ENCODE measurements at places on chromosomes 4 and X.
A peak's percentile ranks its signal among the peaks of the same experiment; 100 is the strongest.

DNA sequence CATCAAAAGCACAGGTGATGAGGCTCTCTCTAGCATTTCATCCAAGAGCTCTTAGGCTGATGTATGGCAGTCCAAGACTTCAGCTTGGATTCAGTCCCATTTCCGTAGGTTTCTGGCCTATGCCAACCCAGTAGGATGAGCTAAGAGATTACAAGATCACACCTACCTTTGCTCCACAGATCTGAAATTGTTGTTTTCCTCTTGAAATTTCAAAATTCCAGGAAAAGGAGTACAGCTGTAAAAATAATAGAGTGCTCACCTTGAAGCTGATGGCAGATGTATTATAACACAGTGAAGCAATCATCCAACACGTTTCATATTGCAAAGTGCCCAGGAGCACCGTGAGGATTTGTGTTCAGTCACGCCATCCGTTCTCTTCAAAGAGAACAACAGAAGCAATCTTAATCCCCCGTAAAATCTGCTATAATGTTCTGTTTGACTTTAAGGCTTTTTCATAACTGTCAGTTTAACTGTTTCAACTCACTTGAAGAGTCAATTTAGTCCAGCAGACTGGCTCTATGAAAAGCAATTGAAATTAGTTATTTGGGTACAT, 137.5 kb downstream of the CPE start:
- DNase-seq: no peak

DNA sequence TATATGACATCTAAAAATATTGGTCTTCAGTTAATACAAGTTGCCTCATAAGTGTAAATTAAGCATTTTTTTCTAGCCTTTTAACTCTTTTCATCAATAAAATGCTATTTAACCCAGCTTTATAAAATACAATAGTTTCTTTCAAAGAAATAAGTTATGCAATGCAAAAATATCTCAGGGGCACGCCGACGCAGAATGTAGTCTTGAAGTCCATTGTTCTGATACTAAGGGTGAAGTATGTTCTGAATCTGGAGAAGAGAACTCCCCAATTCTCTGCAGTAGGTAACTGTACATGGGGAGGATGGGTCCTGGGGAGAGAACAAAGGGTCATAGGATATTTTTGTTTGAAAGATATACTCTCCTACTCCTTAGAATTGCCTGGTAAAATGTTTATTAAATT, 256.6 kb upstream of the NDST4 start:
- DNase-seq: no peak

GRCh38 chr4:8844976-8845690, 26.5 kb downstream of the HMX1 start:
- no peak for DNase-seq

GRCh38 chr4:25624616-25625015, 31.0 kb upstream of the SLC34A2 start:
- no peak for DNase-seq

DNA sequence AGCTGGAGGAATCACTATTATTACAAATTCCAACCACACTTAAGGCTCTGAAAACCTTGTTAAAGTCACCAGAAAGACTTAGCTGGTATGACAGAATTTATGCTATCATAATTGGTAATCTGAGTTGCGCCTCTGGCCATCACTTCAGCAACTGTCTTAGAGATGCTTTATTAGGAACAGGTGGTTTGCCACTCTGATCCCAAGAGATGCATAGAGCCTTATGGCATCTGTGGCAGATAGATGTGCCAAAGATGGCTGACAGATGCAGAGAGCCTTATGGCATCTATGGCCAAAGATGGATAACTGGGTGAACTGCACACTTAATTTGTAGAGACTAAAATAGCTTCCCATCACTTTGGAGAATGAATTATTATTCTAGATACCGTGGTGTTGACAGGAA, 32.3 kb upstream of the PLAC8 start:
- DNase-seq: no peak

DNA sequence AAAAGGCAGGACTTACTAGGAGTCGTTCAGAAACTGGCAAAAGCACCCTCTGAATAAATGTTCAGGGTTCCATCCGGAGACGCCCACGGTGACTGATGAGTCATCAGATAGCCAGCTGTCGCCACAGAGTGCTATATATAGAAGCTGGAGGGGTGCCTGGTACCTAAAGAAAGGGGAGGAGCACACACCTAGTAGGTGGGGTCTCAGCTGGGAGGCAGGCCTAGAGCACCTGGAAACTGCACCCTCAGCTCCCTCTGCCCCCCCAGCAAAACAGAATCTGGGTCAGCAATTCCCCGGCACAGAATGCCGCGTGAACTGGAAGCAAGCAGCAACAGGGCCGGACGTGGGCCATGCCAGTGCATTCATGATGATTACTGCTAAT, 242.0 kb downstream of the BCOR start:
- peak; percentile 9 for DNase-seq

DNA sequence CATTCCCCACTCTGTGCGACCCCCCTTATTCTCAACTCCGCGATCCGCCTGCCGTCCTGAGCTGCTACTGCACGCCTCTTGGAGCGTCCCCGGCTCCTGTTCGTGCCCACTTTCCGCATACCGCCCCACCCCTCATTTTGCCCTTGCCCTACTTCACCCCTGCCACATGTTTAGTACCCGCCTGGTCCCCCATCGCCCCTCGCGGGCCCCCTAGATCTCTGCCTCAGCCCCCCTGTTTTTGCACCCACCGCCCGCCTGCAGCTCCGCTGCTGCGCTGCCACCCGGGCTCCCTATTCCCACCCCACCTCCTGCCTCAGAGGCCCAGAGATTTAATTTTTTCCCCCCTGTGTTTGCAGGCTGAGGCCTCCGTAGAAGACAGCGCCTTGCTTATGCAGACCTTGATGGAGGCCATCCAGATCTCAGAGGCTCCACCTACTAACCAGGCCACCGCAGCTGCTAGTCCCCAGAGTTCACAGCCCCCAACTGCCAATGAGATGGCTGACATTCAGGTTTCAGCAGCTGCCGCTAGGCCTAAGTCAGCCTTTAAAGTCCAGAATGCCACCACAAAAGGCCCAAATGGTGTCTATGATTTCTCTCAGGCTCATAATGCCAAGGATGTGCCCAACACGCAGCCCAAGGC, 1.4 kb downstream of the MAGED1 start:
- DNase-seq: no peak

DNA sequence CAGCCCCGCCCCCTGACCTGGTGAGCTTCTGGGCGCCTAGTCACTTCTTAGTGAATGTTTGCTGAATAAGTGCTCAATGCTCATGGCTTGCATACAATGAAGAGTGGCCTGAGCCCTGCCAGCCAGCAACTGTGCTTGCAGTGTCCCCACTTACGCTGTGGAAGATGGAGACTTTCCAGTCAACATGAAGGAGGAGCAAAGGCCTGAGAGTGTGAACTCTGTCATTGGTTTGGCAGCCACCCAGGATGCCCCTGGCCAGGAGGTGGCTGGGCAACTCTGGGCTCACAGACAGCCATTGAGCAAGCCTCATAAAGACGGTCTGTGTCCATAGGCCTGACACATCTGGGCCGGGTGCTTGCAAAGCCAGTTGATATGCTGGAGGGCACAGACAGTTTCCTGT, 72.1 kb upstream of the MAMLD1 start:
- no peak for DNase-seq

DNA sequence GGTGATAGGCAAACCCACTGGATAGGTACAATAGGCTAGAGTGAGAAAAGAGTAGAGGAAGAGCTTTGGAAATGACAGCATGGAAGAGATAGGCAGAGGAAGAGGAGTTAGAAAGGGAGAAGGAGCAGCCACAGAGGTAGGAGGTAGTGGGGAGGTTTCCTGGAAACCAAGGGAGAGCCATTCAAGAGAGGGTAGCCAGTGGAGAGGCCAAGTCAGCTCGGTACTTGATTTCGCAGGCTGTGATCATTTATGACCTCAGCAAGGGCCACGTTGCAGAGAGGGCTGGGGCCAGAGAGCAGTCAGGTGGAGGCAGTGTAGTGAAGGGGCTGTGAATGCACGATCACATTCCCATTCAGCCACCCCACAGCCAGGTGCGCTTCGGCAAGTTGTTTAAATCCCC, 76.0 kb downstream of the TMEM131L start:
- DNase-seq: no peak

DNA sequence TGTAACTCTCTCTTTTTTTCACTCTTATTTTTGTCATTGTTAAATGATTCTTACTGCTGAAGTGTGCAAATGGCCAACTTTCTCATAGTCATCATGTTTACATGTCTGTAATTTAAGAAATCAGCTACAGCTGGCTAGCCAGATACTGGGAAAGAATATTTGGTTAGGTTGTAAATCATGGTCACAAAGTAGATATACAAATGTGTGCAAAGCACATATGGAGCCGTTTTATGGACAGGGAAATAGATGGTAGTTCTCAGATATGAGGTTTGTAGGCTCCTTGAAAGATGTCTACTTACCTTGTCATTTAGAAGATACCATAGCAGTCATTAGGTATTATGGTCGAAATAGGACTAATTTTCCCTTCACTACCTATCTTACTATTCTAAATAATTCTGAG, 430.4 kb downstream of the ADGRL3 start:
- DNase-seq: no peak
